ENCODE measurements at places on chromosomes 7 and 10.

GRCh38 chr7:105021967-105022366 lies 8.0 kb downstream of the KMT2E start:
- H3K4me1 ChIP-seq = peaks cover 89% of the 10 kb centered on the region
- no peaks in the 10 kb centered on the region for H3K36me3 ChIP-seq
- H3K27me3 ChIP-seq = no peaks in the 10 kb centered on the region
- no peak for DNase-seq
- H3K27ac ChIP-seq = no peak overlapping the region

DNA sequence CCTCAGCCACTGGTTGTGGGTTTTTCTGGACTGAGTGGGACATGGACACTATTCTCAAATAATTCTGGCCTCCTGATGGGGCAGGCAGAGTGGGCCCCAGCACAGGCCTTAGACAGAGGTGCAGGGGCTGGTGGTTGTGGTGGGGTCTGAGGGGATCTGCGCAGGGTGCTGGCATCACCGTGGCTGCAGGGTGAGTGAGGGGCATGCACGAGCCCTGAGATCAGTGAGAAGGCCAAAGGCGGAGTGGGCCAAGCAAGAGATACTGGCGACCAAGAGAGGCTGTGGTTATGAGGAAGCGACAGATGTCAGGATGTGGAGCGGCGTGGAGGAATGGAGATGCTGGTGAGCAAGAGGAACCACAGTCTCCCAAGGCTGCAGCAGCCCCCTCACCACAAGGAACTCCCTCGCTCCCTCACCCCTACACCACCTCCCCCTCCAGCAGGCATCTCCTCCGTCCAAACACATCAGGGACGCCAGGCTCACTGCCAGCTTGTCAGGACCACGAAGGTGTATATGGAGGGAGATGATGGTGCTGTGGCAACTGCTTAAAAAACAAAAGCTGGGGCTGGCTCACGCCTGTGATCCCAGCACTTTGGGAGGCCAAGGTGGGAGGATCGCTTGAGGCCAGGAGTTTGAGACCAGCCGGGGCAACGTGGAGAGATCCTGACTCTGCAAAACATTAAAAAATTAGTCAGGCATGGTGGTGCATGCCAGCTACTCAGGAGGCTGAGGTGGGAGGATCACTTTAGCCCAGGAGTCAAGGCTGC lies 9.6 kb downstream of the PRF1 start:
- no peaks in the 10 kb centered on the region for H3K4me1 ChIP-seq
- H3K4me3 ChIP-seq = no peak overlapping the region
- no peak for DNase-seq

GRCh38 chr10:110263164-110263563 lies 41.6 kb downstream of the SMNDC1 start:
- no peak overlapping the region for H3K4me3 ChIP-seq
- no peaks in the 10 kb centered on the region for H3K27me3 ChIP-seq
- no peaks in the 10 kb centered on the region for H3K36me3 ChIP-seq

DNA sequence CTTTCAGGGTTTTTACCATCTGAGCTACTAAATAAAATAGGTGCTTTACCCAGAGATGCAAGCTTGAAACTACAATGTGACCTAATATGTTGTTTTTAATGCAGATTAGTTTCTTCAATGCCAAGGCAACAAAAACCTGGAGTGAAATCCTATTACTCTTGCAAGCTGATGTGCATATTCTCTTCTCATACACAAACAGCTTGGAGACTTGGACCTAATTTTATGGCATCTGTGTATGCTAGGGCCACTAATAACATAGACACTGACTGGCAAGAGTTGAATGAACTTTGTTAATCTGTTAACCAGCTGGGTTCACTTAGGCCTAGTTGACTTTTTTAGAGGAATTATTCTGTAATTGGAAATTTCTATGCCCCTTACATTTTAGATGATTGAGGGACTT lies 23.4 kb upstream of the SMIM30 start:
- no peak overlapping the region for H3K4me3 ChIP-seq
- no peaks in the 10 kb centered on the region for H3K4me1 ChIP-seq
- DNase-seq = no peak
- peaks cover 11% of the 10 kb centered on the region for H3K27me3 ChIP-seq
- no peaks in the 10 kb centered on the region for H3K36me3 ChIP-seq

GRCh38 chr7:2243458-2243857 lies 1.4 kb downstream of the NUDT1 start:
- H3K4me3 ChIP-seq = peak overlapping the region; percentile 96
- peaks cover 18% of the 10 kb centered on the region for H3K4me1 ChIP-seq
- peaks cover 2% of the 10 kb centered on the region for H3K27me3 ChIP-seq
- peak overlapping the region; percentile 89 for H3K27ac ChIP-seq
- no peak for DNase-seq

DNA sequence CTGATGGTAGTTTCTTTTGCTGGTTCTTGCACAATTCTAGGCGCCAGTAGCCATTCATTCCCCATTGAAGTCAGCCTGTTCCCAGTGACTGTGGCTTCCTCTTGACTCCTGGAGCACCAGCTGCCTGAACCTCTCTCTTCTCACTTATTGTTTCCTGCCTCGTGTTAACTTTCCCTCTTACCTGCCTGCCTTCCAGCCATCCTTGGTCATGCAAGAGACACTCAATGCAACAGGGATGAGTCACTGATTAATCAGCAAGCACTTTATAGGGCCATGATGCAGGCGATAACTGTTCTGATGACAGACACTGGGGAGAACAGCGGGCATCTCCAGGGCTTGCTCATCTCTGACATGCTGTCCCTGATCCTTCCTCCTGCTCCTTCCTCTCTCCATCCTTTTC lies 122.0 kb downstream of the PLCE1 start:
- peaks cover 9% of the 10 kb centered on the region for H3K36me3 ChIP-seq
- no peak overlapping the region for H3K27ac ChIP-seq
- no peak overlapping the region for H3K4me3 ChIP-seq
- DNase-seq = peak; percentile 75
- H3K4me1 ChIP-seq = peaks cover 27% of the 10 kb centered on the region

GRCh38 chr7:73671322-73671661 lies 3.7 kb downstream of the VPS37D start:
- H3K4me3 ChIP-seq = no peak overlapping the region
- H3K4me1 ChIP-seq = peaks cover 6% of the 10 kb centered on the region
- H3K27me3 ChIP-seq = peaks cover 2% of the 10 kb centered on the region

DNA sequence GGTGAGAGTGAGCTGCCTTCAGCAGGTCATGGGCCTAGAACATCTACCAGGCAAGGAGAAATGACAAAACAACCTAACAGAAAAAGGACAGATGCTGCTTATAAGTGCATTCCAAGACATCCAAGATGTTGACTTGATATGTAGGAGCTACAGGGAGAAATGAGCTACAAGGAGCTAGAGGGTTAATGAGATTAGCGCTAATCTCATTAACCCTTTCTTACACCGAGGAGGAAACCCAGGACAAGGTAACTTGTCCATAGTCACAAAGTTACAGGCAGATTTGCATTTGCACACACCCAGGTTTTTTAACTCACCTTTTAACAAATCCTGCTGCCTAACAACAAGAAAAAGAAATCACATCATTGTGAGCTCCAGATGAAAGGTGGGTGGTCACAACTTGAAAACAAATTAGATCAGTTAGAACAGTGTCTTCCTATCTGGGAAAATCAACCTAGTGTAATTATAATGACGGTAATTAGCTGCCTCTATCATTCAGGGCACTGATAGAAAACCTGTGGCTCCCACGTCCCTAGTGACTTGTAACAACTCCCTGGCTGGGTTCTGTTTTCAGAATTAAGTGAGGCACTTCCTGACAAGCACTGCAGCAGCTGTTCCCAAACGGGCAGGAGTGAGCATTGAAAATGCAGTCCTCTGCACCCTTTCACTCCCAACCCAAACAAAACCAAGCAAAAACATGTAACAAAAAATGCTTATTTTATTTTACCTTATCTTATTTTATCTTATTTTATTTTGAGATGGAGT lies 5.7 kb downstream of the KIAA1549 start:
- peaks cover 5% of the 10 kb centered on the region for H3K36me3 ChIP-seq
- no peak overlapping the region for H3K4me3 ChIP-seq
- DNase-seq = no peak
- peaks cover 30% of the 10 kb centered on the region for H3K4me1 ChIP-seq

DNA sequence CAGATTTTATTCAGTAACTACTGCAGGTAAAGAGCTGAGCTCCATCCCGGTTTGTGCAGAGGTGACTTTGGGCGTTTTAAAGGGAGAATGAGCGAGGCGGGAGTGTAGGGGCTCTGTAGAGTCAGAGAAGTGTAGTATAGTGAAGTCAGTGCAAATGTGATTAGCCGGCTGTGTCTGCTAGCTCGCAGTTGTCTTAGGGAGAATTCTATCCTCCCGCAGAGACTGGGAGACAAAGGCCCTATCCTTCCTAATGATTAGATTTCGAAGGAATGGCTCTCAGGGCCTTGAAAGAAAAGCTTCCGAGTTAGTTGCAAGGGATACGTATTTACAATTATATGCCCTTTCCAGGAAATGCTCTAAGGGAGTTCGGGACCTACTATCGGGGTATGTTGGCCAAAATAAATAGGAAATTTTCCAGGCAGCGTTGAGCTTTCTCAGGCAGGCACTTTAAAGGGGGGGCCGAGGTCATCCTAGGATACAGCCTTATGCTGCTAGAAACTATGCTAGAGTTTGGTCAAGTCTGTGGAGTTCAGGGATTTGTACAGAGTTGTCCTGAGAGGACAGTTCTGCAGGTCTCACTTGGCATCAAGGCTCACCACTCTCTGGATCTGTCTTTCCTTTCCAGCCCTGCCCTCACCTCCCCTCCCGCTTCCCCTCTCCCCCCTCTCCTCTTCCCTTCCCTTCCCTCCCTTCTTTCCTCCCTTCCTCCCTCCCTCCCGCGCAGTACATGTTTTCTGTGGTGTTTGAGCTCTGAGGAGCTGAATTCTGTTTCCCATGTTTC lies 825 bp downstream of the MRPL32 start:
- H3K4me3 ChIP-seq = peak overlapping the region; percentile 100
- H3K4me1 ChIP-seq = peaks cover 44% of the 10 kb centered on the region
- DNase-seq = no peak

- H3K27ac ChIP-seq = no peak overlapping the region
- no peaks in the 10 kb centered on the region for H3K4me1 ChIP-seq
- H3K27me3 ChIP-seq = peaks cover 38% of the 10 kb centered on the region
- DNase-seq = no peak
- no peaks in the 10 kb centered on the region for H3K36me3 ChIP-seq
- H3K4me3 ChIP-seq = no peak overlapping the region
Observed at GRCh38 chr10:78868048-78868447, 200.7 kb upstream of the ZMIZ1 start.

DNA sequence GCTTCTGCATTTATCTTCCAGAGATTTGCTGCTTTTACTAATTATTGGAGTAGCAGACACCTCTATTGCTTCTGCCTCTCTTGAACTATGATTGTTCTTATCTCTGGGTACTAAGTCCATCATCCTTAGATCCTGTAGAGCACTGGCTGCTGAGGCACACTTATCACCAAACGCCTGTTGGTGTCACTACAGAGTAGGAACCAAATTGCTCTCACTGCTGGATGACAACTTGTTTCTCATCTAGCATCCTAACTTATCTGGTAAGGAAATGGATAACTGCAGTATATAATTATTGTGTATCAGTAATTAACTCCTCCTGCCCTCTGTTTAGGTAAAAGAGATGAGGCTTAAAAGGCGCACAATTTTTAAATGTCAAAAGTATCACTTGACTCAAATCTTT lies 1059.4 kb downstream of the NRG3 start:
- no peak overlapping the region for H3K27ac ChIP-seq
- H3K4me3 ChIP-seq = no peak overlapping the region
- H3K36me3 ChIP-seq = no peaks in the 10 kb centered on the region
- no peaks in the 10 kb centered on the region for H3K27me3 ChIP-seq
- H3K4me1 ChIP-seq = peaks cover 9% of the 10 kb centered on the region
- peak; percentile 5 for DNase-seq

- H3K4me1 ChIP-seq = peaks cover 10% of the 10 kb centered on the region
- no peak for DNase-seq
- H3K36me3 ChIP-seq = no peaks in the 10 kb centered on the region
- no peak overlapping the region for H3K4me3 ChIP-seq
Observed at GRCh38 chr7:106201164-106201563, 83.6 kb downstream of the NAMPT start.

- no peak for DNase-seq
- peaks cover 9% of the 10 kb centered on the region for H3K27me3 ChIP-seq
- H3K4me1 ChIP-seq = peaks cover 19% of the 10 kb centered on the region
Observed at GRCh38 chr10:114070710-114071109, 27.0 kb downstream of the ADRB1 start.

DNA sequence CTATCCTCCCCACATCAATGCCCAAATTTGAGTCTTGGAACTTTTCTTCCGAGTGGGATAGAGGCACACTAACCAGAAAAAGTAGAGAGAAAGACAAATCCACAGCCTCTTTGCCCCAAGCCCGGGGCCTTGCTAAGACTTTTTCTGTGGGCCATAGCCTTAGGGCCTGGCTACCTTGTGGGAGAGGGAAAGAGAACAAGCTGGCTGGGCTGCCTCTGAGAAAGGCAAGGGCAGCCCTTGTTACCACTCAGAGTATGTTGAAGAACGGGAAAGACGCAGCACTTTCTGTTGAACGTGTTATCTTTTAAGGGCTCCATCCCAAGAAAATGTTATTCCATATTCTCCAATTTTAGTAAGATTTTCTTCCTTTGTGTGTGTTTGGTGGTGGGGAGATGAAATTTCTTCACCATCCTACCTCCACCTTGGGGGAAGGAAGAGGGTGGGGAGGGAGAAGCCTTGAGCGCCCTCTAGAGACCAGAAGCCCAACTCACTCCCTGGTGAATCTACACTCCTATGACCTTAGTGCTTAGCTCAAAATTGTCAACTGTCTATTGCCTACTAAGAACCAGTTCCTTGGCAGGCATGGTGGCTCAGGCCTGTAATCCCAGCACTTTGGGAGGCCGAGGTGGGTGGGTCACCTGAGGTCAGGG lies 3.9 kb upstream of the NRF1 start:
- peak; percentile 8 for DNase-seq
- H3K4me1 ChIP-seq = peaks cover 21% of the 10 kb centered on the region
- H3K27ac ChIP-seq = no peak overlapping the region
- H3K4me3 ChIP-seq = no peak overlapping the region
- H3K36me3 ChIP-seq = peaks cover 25% of the 10 kb centered on the region

DNA sequence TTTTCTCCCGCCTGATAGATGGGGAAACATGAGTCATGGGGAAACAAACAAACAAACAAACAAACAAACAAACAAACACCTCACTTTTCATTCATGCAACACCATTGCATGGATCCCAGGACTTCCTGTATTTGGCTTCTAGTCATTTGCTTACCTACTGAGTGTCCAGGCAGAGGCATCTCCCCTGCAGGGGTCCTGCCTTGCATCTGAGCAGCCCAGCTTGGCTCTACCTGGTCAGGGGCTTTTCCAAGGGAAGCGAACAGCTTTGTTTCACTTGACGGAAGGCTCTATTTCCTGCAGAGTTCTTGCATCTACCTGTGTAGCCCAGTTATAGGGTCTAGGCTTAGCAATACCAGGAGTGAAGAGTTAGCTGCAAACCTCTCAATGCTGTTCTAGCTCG lies 374.2 kb downstream of the GATA3 start:
- no peaks in the 10 kb centered on the region for H3K27me3 ChIP-seq
- no peaks in the 10 kb centered on the region for H3K4me1 ChIP-seq
- H3K36me3 ChIP-seq = no peaks in the 10 kb centered on the region
- no peak overlapping the region for H3K4me3 ChIP-seq
- DNase-seq = no peak

DNA sequence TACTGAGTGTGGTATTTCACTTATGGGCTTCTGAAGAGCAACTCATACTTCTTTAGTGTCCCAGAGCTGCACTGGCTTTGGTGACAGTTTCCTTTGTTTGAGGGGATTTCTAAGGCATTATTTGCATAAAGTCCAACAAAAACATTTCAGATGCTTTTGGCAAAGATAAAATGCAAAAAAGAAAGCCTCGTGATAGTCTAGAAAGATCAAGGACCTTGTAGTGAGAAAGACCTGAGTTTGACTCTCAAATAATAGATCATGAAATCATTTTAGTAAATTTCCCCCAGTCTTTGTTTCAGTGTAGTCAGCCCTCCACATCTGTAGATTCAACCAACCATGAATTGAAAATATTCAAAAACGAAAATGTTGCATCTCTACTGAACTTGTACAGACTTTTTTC lies 107.4 kb downstream of the EEPD1 start:
- DNase-seq = no peak
- no peak overlapping the region for H3K4me3 ChIP-seq
- H3K27ac ChIP-seq = no peak overlapping the region
- H3K4me1 ChIP-seq = peaks cover 53% of the 10 kb centered on the region

Data from HFFc6 (cell line).